ENCODE measurements at places on chromosomes 11 and 22.

DNA sequence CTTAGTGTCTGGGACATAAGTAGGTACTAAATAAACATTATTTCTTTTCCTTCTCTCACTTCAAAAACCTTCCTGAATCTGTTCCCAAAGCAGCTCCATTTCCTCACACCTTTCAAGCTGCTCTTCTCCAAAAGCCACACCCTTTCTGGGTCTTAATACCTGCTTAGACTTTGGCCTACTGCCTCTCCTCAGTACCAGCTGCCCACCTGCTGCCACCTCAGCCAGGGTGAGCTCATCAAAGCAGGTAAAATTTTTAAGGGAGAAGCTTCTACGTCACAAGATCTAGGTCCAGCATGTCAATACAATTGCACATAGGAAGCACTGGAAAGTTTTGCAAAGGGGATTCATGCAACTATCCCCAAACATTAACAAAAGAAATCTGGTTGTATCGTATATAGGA is 108.4 kb downstream of the RPL27A start:
- no peak for DNase-seq

- DNase-seq, result no peak
Observed at GRCh38 chr11:64032050-64032449, 3.7 kb upstream of the FLRT1 start.

DNA sequence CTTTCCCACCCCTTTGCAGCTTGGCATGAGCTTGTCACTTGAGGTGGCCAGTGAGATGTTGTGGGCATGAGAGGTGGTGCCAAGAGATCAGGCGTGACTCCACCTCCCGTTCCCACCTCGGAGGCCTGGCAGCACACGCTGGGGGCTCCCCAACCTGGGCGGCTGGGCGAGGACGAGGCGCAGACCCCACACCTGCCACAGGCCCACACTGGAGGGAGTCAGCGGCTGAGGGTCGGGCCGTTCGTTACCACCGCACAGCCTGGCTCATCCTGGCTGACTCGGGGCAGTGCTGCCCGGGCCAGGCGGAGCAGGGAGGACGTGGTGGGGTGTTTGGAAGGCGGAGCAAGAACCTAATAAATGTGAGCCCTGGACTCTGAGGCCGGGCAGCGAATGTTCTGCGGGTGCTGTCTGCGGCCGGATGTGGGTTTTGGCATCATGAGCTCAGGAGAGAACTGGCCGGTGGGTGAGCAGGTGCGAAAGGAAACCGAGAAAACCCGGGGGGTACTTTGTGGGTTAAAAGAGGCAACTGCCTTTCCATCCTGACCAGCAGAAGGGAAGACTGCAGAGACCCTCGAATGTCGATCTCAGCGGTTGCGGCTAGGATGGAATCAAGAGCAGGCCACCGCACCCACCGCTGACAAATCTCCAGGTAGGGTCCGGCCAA is 10.2 kb upstream of the IFITM3 start:
- DNase-seq, result no peak

GRCh38 chr11:110763249-110764011 is 51.2 kb upstream of the ARHGAP20 start:
- peak; percentile 25 for DNase-seq

DNA sequence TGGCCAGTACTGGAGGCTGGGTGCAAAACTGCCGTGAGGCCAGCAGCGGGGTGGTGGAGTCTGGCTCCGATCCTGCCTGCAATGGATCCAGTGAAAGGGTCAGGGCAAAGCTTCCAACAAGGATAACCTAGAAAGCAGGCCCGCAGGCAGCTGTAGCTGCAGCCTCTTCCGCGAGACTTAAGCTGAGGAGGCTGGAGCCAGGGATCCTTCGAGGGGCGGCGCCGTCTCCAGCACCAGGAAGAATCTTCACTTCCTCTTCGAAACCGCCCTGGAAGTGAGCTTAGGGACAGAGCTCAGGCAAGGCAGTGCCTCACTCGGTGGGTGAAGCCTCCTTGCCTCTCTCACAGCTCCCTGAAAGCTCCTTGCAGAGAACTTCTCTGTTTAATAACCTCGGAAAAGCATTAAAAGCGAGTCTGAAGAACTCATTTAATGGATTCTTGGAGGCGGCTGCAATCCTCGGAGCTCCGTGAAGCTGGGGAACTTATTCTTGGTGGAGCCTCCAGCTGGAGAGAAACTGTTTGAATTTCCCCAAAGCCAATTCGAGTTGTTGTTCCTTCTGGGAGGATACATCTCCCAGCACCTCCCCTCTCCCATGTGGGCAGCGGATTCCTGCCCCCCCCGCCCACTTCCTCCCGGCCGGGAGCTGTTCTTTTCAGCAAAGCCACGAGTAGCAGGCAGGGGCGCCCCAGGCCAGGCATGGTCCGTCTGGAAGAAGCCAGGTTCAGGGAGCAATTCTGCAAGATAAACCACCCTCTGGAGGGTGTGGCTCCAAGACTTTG is 169.9 kb downstream of the CTTN start:
- DNase-seq, result peak; percentile 83

GRCh38 chr11:32256466-32256865 is 165.6 kb downstream of the RCN1 start:
- no peak for DNase-seq

- no peak for DNase-seq
Observed at GRCh38 chr22:17563936-17564391, 666 bp downstream of the SLC25A18 start.

Data from SK-MEL-5 (cell line).